ENCODE measurements at places on chromosomes 6 and 20. TPM values are rescaled to one million over a fixed set of nuclear protein-coding genes. Genes with fewer than 3 reads are reported as not detected.

Gene TNNC2
- total RNA-seq: not detected

Gene SLC4A11
- 3.1 TPM for total RNA-seq

Gene F13A1
- total RNA-seq: not detected

Gene PTPRT
- total RNA-seq: not detected
